ENCODE measurements at places on chromosomes 1 and 21.

DNA sequence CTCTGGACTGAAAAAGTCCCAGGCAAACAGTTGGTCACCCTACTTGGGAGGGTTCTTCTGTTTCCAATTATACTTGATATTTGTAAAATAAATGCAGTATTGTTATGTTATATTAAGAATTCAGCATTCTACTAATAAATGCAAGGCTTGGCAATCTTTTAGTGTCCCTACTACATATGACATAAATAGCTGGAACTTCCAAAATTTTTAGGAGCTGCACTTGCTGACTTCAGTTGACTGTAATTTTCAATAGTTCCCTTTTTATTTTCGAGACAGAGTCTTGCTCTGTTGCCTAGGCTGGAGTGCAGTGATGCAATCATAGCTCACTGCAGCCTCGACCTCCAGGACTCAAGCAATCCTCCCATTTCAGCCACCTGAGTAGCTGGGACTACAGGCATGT lies 20.0 kb downstream of the FOXD3 start:
- DNase-seq, result no peak

GRCh38 chr1:88398338-88398737 lies 285.7 kb upstream of the PKN2 start:
- no peak for DNase-seq

GRCh38 chr1:12305377-12305776 lies 75.5 kb downstream of the VPS13D start:
- DNase-seq, result no peak

GRCh38 chr1:21754583-21754982 lies 28.4 kb downstream of the USP48 start:
- no peak for DNase-seq

- no peak for DNase-seq
Observed at GRCh38 chr1:240306673-240307072, 215.0 kb downstream of the FMN2 start.

- DNase-seq, result no peak
Observed at GRCh38 chr1:148435406-148435805, 47.7 kb downstream of the PPIAL4G start.

GRCh38 chr1:157371221-157371620 lies 181.1 kb downstream of the FCRL5 start:
- DNase-seq, result no peak

- DNase-seq, result no peak
Observed at GRCh38 chr21:38793926-38794713, 11.6 kb upstream of the ETS2 start.

DNA sequence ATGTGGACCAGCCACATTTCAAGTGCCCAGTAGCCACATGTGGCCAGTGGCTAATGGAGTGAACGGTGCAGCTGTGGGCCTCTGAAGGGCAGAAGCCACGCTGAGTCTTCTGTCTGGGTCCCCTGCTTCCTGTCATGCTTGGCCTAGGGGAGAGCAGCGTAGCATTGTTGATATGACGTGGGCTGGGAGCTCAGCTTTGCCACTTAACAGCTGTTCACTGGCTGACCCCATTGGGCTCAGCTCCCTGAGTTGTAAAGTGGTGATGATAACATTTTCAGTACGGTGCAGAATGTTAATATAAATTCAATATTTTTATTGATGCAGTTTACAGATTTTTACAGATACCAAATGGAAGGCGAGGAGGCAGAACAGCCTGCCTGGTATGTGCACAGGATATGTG lies 4.5 kb downstream of the PODN start:
- no peak for DNase-seq

DNA sequence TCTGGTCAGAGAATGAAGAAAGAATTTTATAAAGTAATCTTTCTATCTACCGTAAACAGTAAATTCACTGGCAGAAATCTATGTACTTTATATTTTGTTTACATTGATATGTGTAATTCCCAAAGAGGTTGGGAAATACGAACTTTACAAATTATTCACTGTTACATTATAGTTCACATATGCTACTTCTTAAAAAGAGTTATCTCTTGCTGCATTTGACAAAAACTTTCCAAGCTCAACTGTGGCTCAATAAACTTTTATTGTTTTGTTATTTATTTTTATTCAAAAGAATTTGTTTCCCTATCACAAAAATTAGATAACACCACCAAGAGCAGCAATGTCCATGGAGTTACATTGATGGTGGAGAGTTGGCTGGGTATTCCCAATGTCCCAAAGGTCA lies 201.2 kb upstream of the TNR start:
- DNase-seq, result no peak

- DNase-seq, result no peak
Observed at GRCh38 chr1:86489242-86489878, 20.6 kb downstream of the CLCA1 start.
